ENCODE measurements at places on chromosomes 4 and X.
A peak's percentile ranks its signal among the peaks of the same experiment; 100 is the strongest.

DNA sequence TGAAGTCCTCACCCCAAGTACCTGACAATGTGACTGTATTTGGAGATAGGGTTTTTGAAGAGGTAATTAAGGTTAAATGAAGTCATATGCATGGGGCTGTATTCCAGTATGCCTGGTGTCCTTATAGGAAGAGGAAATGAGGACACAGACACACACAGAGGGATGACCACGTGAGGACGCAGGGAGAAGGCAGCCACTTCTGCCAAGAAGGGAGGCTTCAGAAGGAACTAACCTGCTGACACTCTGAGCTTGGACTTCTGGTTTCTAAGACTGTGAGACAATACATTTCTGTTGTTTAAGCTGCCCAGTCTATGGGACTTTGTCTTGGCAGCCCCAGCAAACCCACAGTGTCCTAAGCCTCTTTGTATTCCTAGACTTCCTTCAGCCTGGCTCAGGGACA is 3.0 kb upstream of the SLC2A9 start:
- DNase-seq: no peak

DNA sequence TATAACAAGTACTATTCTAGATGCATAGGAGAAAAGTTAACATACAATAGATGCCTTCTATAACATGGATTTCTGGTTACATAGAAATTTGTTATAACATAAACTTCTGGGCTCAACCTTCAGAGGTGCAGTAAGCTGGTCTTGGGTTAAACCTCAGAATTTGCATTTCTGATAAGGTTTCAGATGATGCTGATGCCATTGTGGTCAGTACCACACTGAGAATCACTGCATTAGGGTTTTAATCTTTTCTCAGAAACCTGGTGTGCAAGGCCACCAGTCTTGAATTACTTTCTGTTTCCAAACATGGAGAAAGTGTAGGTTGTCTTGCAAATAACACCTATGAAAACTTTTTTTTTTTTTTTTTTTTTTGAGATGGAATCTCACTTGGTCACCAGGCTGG is 146.2 kb downstream of the SPOCK3 start:
- DNase-seq: no peak

DNA sequence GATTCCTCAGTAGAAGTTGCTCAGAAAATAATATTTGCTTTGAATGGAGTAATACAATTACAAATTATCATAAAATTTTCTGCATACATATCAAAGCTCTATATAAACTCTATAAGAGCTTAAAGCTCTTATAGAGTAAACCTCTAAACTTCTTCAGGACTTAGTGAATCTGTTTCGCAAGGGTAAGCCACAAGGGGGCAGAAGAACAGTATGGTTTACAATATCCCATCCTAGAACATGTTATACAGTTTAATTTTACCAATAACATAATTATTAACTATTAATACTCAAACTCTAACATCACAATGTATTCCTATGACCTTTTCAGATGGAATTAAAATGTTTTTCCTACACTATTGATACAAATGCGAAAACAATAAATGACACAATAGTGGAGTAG is 33.8 kb upstream of the SPANXN1 start:
- no peak for DNase-seq

DNA sequence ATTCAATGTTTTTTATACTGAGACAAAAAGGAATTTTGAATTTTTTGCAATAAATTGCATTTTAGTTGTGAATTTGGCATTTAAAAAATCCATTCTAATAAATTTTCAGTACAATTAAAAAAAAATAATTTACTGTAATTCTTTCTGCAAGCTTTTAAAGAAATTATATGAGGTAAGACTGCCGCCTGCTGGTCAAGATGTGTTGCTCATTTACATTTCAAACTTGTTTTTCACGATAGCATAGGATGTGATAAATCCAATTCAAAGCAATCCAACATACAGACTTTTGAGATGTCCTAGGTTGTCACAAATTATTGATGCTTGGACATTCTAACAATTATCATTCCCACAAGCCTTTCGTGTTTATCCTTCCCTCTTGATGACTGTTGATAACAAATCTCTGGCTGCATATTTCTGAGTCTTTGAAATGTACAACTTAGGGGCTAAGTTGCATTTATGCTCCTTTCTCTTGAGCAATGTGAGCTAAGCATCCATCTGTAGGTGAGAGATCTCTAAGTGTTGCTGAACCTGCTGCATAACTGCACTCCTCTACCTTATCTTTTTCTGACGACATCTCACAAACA is 21.7 kb upstream of the MFAP3L start:
- DNase-seq: peak; percentile 77

DNA sequence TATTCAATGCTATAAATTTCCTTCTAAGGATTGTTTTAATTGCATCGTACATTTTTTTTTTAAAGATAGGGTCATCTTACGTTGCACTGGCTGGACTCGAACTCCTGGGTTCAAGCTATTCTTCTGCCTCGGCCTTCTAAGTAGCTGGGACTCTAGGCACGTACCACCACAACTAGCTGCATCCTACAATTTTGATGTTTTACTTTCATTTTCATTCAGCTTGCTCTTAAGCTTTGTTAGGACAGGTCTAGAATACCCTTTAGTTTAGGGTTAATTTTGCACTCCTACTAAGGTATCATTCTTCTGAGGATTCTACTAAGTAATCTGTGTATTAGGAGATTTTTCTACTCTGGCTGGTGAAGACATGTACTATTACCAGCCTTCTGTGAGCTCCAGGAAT is 50.2 kb upstream of the C1GALT1C1 start:
- no peak for DNase-seq

GRCh38 chrX:118988911-118989310 is 14.5 kb downstream of the LONRF3 start:
- DNase-seq: no peak

GRCh38 chrX:18983666-18984380 is at the start of gene PHKA2:
Gene PHKA2, minus strand, starts transcription at chrX:18984114. Its CDS starts 182 bp downstream, at chrX:18983932.
- no peak for DNase-seq
